Stimulated activated CD4-positive, alpha-beta T cell treated with anti-CD3 and anti-CD28 coated beads, Interleukin-1b, Interleukin-23, amount 100 ng/mL, for 24 hours (primary cell): ENCODE measurements at places on chromosomes 6 and 20.

GRCh38 chr20:57584768-57585461, 24.0 kb downstream of the PCK1 start:
- DNase-seq = no peak

DNA sequence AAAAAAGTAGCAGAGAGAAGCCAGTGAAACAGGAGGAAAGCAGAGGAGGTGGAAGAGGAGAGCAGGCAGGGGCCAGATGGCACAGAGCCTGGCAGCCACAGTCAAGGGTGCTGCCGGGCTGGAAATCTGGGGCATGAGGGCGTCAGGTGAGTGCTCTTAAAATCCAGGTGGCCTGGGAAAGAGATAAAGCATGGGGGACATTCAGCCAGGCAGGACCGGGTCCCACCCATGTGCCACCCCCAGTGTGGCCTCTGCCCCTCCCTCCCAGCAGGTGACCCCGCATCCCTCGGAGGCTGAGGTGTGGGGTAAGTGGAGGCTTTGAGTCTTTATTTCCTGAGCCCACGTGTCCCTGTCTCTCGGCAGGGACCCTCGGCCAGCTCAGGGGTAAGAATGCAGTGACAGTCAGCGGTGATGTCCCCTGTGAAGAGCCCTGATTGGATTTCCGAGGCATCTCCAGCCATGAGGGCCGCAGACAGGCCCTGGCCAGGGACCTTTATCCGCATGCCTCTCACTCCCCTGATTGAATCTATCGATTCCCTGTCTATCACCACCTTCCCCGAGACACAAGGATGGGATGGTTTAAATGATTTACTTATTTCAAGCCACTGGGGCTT, 33.8 kb upstream of the SULF2 start:
- DNase-seq = no peak

GRCh38 chr6:79544299-79544927, 7.2 kb upstream of the LCA5 start:
- DNase-seq = no peak

GRCh38 chr6:1468126-1468525, 78.8 kb downstream of the FOXF2 start:
- DNase-seq = no peak

DNA sequence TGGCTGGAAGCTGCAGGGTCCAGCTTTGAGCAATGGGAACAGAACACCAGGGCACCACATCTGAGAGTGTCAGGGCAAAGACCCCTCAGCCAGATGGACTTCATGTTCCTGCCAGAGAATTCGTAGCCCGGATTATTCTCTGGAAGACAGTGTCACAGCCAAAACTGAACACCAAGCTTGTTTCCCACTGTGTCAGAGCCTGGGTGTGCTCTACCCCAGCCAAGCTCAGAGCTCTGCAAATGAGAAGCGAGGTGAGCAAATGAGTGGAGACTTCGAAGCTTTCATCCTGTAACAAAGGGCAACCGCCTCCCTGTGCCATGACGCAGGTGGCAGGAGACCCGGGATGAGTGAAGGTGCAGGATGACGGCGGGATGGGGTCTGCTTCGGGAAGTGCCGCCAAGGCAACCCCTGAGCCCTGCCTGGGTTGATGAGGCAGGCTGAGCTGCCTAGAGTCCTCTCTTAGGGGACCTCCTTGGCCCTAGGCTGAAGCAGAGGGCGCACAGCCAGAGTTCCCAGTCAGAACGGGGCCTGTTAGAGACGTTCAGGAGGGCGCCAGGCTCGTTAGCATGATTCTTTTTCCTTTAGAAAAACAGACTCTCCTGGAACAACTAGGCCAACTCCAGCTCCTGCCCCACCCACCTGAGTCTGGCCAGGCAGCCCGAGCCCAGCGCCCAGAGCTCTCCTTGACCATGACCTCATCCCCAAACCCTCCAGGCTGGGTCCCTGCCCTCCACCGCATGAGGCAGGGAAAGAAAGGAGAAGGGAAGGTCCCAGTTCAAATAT, 187.7 kb downstream of the SOD2 start:
- DNase-seq = no peak

DNA sequence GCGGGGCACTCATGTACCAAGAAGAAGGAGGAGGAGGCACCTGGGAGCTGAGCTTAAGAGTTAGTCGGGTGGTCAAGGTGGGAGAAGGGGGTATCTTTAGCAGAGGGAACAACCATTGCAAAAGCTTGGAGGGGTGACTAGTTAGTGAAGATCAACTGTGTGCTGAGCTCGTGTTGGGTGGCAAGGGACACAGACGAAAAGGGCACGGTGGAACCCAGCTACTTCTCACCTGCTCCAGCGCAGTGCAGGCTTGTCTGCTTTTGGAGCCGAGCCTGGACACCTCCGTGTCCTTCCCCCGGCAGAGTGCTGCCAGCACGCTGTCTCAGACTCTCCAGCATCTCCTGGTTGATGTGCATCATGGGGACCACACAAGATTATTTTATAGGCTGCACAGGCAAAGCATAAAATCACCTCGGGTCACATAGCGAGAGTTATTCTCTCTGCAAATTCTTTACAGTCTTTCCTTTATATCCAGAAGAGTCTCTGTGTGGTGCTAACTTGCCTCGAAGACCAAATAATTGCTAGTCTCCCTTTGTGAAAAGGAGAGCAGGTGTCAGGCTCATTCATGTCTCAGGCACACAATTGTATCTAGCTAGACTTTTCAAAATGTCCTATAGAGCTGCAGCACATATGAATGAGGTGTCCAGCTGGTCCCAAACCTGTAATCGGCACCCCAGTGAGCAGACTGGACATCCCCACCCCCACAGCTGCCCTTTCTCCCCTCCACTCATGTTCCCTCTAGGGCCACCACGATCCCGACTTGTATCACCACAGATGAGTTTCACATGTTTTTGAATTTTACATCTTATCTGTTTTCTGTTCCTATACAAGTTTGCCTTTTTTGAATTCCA, 123.4 kb downstream of the CEBPB start:
- DNase-seq = no peak

DNA sequence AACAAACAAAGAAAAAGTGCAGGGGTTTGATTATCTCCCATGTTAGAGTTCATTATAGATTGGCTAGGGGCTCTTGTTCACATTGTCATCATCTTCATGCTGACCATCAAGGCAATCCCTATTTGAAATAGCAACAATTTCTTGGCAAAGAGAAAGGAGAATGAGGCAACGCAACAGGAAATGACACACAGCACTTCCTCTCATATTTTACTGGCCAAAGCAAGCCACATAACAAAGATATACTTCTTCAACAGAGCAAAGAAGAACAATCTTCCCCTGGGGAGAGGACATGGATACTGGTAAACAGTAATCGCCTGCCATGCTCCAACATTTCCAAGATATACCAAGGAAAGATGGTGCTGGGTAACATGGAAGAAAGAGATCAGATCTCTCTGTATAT, 29.8 kb downstream of the EPM2A start:
- DNase-seq = no peak

DNA sequence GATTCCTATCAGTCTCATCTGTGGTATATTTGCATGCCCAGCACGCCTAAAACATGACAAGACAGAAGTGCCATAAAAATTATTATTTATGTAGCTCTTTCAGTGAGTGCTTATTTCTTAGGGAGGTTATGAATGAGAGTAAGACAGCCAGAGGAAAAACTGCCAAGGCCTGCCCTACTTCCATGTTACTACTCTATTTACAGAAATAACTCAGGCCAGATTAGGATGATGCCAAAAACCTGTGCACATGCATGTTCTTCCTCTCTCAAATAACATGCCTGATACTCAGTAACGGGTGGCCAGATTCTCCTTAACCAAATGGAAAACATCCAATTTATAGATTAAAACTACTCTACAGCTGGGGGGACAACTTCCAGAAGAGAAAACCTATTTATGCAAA, 45.7 kb downstream of the ILRUN start:
- DNase-seq = no peak

- DNase-seq = no peak
These were observed 21.3 kb downstream of the ZNF831 start for GRCh38 chr20:59184880-59185447.

GRCh38 chr20:62464425-62464770, 11.4 kb downstream of the GATA5 start:
- no peak for DNase-seq

DNA sequence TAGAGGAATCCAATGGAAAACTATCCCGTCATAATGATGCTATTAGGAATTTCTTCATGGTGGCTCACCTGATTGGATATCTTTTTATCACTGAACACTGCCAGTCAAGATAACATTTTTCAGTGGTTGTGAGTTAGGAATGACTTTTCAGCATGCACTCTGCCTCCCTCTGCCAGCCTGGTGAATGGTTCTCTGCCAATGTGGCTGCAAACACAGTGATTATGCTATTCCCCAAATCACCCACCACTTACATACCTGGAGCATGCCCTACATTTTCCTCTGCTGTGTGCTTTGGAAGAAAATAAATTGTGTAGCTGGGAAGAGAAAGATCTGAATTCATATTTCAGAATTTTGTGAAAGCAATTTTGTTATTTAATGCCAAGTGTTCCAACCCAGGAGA, 102.6 kb upstream of the LAMP5 start:
- no peak for DNase-seq

DNA sequence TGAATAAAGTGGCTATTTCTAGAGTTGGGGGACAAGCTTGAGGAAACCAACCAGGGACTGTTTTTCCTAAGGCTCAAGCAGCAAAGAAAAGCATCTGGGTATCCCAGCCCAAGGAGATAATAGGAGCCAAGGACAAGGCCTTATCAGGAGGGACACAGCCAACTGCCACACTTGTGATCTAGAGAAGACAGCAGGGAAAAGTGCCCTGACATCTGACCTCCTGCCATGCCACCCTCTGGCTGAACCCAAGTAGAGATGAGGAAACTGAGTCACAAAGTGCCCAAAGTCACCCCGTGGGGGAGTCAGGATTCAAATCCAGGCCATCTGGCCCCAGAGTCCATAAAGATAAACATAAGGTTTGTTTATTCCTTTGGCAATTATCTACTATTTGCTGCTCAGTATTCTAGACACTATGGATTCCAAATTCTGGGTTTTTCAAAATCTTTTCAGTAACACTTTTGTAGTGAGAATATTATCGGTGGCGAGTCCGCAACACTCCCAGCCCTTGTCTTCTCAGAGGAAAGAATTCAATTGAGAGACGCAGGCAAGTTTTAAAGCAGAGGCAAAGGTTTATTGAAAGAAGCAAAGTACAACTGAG, 3.5 kb upstream of the LBP start:
- no peak for DNase-seq

DNA sequence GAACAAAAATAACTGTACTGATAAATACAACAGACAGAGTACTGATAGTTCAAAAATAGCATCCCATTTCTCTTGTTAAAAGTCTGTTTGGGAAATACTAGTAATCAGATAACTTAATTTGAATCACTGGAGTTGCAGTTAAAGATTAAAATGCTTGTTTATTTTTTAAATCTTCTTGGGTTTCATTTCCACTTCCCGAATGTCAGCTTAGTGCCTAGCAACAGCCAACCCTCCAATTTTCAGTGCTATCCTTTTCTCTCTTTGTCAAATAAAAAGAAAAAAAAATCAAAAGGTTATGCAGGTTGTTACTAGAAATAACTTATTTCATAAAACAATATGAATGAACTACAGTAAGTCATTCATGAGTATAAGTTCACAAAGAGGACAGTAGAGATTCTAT, 257.7 kb upstream of the STXBP5 start:
- DNase-seq = no peak

GRCh38 chr6:113755449-113756289, 101.5 kb upstream of the MARCKS start:
- DNase-seq = no peak

DNA sequence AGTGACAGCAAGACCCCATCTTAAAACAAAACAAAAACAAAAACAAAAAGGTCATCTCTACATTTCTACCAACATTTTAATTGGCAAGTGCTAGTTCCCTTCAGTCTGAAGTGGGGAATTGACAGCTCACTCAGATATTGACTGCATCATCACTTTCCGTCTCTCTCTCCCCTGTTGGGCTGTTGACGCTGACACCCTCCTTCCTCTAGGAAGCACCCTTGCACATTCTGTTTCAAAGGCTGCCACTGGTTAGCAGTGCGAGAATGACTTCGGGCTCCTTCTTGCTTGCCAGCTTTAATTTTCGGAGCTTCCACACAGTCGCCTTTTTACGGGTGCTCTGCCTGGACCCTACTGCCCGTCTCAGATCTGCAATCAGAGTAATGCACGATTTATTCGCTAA, 96.6 kb upstream of the INSM1 start:
- DNase-seq = no peak
